ENCODE measurements at places on chromosomes 1 and 21.
A peak's percentile ranks its signal among the peaks of the same experiment; 100 is the strongest.

GRCh38 chr1:3923378-3924185, 23.5 kb upstream of the C1orf174 start:
- no peak for DNase-seq

- peak; percentile 34 for DNase-seq
Observed at GRCh38 chr1:44031252-44032169, at the start of gene SLC6A9. Gene SLC6A9, minus strand, starts transcription at chr1:44031462. Its CDS starts 7,185 bp downstream, at chr1:44024277.

DNA sequence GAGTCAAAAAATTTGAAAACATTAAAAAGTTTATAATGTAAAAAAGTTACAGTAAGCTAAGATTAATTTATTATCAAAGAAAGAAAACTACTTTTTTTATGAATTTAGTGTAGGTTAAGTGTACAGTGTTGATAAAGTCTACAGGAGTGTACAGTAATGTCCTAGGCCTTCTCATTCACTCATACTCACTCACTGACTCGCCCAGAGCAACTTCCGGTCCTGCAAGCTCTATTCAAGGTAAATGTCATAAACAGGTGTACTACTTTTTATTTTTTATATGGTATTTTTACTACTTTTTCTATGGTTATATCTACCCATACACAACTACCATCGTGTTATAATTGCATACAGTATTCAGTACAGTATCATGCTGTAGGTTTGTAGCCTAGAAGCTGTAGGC, 49.6 kb downstream of the TBX19 start:
- DNase-seq: no peak

- DNase-seq: no peak
Observed at GRCh38 chr1:228975238-228975907, 240.1 kb downstream of the RHOU start.

DNA sequence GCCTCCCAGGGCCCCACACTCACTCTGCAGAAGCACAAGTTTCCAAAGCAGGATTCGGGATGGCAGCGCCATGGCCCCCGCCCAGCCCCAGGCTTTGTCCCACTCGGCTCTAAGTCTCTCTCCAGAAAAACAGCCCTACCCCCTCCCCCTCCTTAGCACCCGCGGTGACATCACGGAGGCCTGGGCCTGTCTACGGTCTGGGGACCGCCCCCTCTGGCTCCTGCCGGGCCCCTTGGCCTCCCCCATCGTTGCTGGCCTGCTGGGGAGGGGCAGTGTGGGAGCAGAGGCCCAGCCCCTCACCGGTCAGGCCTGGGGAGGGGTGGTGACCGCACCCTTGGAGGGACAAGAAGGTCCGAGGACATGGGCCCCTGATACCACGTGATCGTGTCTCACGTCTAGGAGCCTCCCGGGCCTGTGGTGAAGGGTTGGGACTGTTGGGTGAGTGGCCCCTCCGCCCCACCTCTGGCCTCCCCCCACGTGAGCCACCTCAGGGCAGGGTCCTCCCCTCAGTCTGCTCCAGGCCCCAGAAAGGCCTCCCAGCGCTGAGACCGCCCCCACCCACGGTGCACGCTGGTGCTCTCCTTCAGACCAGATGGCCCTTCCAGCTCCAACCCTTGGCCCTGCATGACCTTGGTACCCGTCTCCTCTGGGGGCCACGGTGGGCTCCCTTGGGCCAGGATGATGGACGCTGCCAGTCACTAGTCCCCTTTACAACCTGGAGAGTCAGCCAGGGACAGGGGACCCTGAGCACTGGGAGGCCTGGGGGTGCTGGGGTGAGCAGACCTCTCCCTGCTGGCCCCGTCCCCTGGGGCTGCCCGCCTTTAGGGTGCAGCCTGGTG, at the start of gene MXRA8:
TSS of gene MXRA8 (minus strand) at position 123 of the 839 bp plus-strand sequence. CDS start at position 72, 51 bp downstream.
- no peak for DNase-seq

DNA sequence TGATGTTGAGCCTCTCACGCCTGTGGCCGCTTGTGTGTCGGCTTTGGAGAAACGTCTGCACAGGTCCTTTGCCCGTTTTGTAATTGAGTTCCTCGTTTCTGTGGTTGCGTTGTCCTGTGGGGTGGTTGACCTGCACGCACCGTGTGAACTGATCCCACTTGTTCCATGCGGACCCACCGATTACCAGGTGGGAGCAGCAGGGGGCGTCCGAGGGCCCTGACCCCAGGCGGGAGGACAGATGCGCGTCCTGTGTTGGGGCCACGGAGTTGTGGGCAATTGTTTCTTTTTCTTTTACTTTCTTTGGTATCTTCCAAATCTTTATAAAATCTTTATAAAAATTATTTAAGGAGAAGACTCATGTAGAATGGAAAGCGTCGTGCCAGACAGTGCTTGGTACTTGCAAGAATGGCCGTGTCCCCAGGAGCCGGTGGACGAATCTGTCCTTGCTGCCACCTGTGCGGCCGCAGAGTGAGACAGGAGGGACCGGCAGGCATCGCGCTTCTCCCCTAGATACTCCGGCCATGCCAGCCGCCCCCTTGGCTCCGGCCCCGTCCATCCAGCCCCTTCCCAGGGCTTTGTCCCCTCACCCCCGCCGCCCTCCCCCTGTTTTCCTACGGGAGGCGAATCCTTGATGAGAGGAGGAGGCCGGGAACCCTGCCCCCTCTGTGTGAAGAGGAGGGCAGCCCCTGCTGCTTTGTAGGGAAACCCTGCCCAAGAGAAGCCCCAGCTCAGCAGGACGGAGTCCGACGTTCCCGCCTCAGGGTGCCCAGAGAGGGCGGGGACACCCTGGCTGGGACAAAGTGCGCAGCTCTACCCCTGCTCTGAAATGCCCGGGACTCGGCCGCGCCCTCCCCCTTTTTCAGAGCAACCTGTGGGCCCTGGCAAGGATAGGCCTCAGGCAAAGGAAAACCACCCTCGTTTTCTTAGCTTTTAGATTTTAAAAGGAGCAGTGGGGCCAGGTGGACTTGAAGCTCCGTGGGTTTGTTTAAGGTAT, 41.7 kb downstream of the PRKCZ start:
- DNase-seq: peak; percentile 40

DNA sequence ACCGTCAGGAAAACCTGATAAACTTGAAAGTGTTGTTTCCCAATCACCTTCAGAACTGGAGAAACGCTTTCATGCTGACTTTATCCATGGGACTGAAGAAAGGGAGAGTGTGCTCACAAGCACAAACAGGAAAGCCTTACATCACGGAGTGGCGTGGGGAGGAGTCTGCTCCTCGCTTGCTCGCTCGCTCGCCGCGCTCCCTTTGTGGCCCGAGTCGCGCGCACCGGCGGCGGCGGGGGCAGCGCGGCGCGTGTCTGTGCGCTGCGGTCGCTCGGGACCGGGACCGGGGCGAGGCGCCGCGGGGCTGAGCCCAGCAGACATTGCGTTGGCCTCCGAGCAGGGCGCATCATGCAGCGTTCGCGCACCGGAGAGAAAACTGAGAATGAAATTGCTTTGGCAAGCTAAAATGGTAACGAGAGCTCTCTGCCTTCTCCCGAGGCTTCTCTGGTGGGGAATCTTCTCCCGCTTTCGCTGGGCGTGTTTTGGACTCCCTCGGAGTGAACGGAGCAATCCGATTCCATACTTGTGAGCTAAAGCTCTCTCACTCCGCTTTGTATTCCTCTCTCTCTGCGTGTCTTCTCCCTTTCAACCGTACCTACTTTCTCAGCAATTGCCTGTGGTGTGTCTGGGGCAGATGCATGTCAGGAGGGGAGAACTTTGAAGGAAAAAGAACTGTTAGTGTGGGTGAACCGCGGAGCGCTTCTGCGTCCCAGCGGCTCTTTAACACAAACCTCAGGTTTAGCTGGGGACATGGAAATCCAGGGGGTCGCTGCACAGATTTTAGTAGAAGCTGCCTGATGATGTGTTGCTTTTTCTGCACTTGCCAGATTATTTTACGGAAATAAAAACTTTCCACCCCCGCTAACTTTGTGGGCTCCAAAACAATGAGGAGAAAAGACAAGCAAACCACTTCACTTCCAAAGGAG, at the start of gene RGL1:
TSS of gene RGL1 (plus strand) at position 205 of the 926 bp plus-strand sequence. CDS start at position 383, 178 bp downstream.
- DNase-seq: no peak

GRCh38 chr1:175118375-175119367, 51.0 kb downstream of the TNN start:
- no peak for DNase-seq

DNA sequence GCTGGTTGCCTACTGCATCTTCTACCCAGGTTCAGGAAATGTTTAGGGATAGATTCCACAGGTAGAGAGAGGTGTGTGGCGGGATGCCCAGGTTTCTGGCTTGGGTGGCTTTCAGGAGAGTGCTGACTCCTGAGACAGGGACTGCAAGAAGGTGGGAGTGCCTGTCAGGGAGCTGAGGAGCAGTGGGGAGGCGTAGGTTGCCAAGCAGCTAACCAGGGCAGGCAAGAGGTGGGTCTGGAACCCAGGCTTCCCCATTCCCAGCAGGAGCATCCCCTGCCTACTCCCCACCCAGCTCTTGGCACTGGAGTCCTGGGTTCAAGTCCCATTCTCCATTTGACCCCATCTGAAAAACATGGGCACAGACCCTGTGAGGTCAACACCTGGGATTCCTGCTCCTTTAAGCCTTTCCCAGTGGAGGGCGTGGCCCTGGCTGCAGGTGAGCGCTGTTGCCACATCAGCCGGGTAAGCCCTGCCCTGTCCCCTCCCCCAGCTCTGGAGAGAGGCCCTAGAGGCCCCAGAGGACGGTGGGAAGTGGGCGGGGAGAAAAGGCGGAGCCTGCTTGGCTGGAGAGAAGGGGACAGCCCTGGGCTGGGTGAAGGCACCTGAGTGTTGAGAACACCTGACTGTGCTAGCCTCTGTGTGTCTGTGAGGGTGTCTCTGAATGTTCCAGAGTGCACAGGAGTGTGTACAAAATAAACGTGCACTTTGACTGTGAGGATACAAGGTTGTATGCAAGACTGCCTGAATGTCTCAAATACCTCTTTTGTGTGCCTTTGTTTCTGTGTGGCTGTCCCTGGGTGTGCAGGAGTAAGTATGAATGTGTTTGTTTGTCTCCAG, 14.0 kb upstream of the SYNC start:
- peak; percentile 24 for DNase-seq

DNA sequence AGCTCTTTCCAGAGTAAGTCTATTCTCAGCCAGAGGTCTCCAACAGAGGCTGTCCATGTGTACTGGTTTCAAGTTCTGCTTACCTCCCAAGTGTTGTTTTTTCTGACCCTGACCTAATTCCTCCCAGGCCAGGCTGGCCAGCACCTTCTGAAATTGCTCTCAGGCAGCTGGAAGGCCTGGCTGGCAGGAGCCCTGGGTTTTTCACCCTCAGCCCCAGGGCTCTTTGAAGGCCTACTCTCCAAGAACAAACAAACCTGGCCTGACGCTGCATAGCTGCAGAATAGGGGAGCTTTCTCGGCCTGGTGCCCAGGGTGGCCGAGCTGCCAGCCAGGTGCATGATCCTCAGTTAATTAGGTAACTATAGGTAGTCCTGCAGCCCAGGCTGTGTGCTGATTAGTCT, 147.5 kb downstream of the CACNA1E start:
- DNase-seq: no peak

DNA sequence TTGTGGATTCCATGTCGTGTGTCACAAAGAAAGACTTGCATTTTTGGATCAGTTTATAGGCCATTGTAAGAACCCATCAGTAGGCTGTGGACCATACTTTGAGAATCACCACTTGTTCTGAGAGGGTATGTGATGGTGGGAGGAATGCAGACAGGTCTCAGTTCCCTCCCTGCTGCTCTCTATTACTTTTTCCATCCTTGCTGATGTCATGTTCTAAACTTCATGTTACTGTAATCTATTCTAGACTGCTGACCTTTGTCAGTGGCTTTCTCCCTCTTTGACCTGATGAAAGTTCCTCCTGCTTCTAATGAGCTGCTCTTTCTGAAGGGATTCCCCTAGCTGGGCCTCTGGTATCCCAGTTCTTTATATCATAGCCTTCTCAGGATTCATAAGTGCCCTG, 46.1 kb downstream of the ST3GAL3 start:
- DNase-seq: no peak

DNA sequence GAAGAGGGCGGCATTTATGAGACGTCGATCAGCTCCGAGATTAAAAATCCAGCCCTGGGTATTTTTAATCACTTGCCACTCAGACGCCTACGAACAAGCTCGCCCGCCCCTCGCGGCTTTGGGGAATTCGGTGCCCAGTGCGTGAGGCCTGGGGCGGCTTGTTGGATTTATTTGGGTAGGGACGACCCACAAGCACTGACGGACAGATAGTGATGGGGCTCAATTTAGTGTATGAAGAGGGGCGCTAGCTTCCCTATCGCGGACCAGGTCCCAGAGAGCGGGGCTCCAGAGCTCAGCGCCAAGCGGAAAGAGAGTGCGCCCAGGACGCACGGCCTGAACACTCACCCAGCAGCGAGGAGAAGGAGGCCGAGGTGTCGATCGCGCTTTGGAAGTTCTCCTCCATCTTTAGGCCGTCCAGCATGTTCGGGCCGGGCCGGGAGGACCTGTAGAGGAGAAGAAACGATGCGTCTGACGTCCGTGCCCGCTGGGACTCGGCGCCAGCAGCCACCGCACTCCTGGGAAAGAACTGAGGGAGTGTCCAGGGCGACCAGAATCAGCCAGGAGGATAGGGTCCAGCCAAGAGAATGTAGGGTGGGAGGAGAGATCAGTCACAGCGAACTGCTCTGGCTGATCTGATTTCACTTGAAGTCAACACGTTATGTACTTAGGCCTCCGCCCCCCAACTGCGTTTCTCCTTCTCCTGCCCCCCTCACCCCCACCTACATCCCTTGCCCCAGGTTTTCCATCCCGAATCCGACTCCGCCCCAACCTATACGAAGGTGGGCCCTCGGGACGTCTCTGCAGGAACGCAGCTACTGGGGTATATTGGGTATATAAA, 1.2 kb downstream of the LMX1A start:
- DNase-seq: no peak

DNA sequence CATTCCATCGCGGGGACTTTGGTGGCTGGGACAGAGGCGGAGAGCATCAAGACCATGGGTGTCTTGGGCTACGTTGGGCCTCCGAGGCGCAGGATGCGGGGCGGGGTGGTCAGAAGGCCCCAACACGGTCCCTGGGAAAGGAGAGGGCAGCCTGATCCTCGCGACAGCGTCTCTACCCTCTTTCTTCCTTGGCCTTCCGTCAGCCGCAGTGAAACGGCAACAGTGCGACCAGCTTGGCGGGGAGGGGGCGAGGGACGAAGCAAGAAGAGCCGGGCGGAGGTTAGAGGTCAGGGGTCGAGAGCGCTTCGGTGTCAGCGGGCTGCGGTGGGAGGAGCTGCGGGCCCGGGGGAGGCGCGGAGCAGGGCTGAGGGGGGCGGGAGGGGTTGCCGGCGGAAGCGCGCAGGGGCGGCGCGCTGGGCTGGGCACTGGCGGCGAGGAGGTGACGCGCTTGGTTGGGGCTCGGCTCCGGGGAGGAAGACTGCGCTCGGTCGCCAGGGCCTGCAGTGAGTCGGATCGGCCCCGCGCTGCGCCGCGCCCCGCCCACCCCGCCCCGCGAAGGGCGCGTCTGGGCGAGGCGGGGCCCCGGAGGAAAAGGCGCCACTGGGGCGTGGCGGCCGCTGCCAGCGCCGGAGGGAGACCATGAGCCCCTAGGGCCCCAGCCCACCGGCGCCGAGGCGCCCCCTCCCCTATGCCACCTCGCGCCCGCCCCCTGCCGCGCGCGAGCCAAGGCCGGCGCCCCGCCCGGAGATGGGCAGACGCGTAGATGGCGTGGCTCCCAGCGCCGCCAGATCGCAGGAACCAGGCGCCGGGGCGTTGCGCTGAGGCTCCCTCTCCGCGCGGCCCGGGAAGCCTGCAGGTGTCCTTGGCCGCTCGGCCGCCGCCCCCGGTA, at the start of gene KCNC4:
TSS of gene KCNC4 (plus strand) at position 600 of the 889 bp plus-strand sequence. CDS start 1,186 bp downstream, outside the sequence.
- DNase-seq: peak; percentile 87

GRCh38 chr1:14136152-14136763, 436.3 kb downstream of the PRDM2 start:
- no peak for DNase-seq

GRCh38 chr1:29210278-29211085, 20.3 kb downstream of the MECR start:
- no peak for DNase-seq
